AML-193 (cell line): ENCODE measurements at places on chromosomes 5 and 9.

DNA sequence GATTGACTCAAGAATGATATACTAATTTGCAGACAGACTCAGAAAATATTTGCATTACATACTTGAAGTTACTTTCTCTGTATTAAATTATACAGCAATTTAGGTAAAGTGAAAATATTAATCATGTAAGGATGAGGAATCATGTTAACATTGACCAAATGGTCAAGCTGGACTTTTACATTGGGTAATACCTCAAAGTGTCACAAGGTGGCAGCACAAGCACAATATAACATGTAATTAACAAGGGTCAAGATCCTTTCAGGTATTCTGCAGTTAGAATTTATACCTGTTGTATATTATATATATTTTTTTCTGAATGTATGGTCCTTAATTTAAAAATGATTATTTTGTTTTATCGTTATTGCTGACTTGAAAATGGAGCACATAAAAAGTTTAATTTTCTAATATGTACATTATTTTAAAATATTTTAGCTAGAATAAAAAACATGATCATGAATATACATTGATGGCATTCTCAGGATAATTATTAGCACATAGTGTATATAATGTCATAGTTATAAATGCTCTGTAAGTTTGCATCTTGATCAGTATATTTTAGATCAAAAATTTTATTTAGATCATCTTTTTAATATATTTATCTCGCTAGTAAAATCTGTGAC is 8.6 kb downstream of the HAPLN1 start:
- peak; percentile 16 for DNase-seq

GRCh38 chr9:94017939-94018531 is 62.9 kb upstream of the BARX1 start:
- no peak for DNase-seq

- DNase-seq, result peak; percentile 91
Measured at GRCh38 chr9:127455324-127455992, 4.1 kb downstream of the LRSAM1 start.

DNA sequence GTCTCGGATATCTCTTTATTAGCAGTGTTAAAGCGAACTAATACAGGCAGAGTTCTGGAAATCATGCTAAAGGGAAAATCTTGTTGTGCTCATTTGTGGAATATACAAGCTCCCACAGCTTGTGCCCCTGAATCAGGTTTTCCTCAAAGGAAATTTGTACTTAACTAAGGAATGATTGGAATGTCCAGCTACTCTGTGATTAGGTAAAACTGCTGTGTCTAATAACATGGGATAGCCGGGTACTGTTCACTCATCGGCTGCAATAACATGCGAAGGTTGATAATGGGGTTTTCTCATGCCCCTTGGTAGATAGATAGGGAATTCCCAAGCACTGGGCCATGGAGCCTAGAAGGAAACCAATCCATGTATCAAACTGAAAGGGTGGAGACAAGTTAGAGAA is 306.7 kb downstream of the NR2F1-AS1 start:
- DNase-seq, result no peak

DNA sequence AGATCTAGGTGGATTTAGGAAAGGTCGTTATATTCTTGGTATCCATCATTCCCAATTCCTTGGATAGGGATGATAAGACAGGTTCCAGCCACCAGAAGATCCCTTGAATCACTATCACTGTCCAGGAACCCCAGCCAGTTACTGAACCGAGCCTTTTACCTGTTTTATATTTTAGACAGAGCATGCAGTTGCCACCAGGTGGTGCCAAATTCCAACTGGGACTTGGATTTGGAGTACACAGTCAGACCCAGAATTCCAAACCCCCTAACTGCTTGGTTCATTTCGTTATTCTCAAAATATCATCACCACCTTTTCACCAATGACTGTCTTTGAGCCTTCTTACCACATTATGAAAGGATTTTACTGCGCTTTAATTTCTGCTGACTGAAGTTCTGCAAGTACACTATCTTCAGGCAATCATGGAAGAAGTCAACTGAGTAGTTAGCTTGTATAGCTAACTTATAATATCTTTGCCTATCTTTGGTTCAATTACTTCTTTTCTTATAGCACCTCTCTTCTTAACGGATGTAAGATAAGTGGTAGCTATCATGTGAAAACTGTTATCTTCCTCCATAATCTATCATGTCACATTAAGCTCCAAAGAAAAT is 191.8 kb downstream of the PRR16 start:
- peak; percentile 4 for DNase-seq

DNA sequence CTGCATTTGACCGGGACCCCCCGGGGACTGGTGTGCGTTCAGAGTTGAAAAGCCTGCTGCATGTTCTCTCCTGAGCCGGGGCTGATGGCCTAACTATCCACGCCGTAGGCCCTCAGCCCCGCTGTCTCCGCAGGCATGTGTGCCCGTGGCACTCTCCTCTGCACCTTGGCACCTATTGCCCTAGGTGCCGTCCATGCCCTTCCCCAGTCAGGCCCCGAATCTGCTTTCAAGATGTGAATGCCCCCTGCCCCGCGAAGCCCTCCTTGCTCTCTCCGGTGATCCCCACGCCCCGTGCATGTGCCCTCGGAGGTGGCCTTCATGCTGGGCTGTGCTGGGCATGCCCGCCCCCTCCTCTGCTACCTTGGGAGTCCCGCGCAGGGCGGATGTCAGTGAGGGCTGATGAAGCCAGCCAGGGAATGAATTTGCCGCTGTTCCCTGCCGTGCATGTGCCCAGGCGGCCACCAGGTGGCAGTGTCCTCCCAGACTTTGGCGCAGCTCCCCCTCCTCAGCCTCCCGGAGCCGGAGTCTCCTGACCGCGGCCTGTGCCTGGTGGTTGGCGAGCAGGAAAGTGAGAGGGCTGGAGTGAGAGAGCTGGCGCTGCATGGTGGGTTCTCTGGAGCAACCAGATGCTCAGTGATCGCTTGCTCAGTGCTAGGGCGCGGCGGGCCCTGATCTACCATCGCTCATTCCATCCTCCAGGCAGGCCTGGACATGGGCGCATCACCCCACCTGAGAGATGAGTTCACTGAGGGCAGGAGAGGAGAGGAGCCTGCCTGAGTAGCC is 112.9 kb upstream of the LMX1B start:
- DNase-seq, result peak; percentile 38

DNA sequence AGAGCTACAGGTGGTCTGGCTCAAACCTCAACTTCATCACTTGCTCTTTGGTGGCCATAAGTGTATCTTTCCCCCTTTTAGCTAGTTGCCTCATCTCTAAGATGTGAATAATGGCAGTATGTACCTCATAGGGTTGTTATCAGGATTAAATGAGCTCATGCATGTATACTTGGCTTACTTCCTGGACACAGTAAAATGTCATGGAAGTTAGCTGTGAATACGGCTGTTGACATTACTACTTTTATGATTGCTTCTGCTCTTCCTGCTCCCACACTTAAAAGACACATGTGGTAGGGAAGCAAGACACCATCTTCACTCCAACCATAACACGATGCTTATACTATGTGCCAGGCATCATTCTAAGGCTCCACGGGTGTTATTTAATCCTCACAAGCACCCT is 114.5 kb upstream of the GPR151 start:
- DNase-seq, result no peak

GRCh38 chr9:122468735-122469134 is 9.0 kb downstream of the OR1J1 start:
- DNase-seq, result no peak
